ENCODE measurements at places on chromosomes 1 and 21. TPM values are rescaled to one million over a fixed set of nuclear protein-coding genes. Genes with fewer than 3 reads are reported as not detected.

MYOC gene
- total RNA-seq, result not detected

TNFAIP8L2 gene
- total RNA-seq, result 17.6 TPM

MPZ gene
- 11.8 TPM for total RNA-seq

CTSE gene
- total RNA-seq, result not detected

BEND5 gene
- total RNA-seq, result 19.5 TPM

SYTL1 gene
- total RNA-seq, result 159 TPM

GRCh38 chr21:37784591-37785318 is 131.5 kb downstream of the KCNJ6 start:
- DNase-seq, result no peak

GRCh38 chr1:22557341-22557950 is 5.8 kb upstream of the EPHA8 start:
- no peak for DNase-seq

GRCh38 chr1:167433884-167434283 is 84.4 kb downstream of the CD247 start:
- DNase-seq, result no peak

- no peak for DNase-seq
Measured at GRCh38 chr1:153616144-153616916, at the start of gene S100A14. Gene S100A14 (minus strand): TSS chr1:153616325. CDS start chr1:153615858, 467 bp downstream.

- no peak for DNase-seq
Measured at GRCh38 chr1:173405281-173405680, 71.9 kb upstream of the PRDX6 start.

- no peak for DNase-seq
Measured at GRCh38 chr1:168454211-168454815, 89.5 kb downstream of the XCL2 start.

GRCh38 chr1:30725450-30726095 is 2.2 kb upstream of the MATN1 start:
- DNase-seq, result no peak

DNA sequence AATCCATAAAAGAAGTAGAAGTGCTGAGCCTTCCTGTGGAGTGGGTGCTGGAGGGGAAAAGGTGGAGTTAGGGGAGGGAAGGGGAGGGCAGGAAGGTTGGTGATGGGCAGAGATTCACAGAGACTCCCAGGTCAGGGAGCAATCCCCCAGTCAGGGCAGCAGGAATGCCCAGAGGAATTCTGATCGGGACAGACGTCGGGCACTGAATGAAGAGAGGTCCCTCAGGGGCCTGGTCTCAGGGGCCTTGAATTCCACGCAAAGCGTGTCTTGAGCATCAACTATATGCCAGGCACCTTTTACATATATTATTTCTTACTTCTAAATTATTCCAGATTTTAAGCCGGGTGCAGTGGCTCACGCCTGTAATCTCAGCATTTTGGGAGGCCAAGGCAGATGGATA is 7.2 kb upstream of the PADI1 start:
- no peak for DNase-seq

GRCh38 chr21:36210779-36211659 is 54.4 kb downstream of the DOP1B start:
- no peak for DNase-seq
